ENCODE measurements at places on chromosomes 7 and 10.

DNA sequence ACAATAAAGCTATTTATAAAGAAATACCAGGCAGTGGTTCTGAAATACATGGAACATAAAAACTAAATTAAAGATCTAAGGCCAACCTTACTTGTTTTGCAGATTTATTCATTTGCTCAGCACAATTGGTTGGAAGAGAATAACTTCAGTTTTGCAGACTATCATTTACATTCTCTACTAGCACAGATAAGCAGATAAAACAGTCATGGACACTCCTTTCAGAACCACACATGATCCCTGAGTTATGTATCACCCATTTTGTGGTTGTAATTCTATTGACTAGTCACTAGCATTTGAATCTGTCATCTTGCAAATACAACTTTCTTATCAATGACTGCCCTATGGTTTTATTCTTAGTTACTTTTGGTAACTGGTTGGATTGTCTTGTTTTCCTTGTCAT, 45.1 kb downstream of the PRKAR2B start:
- peaks cover 17% of the 10 kb centered on the region for H3K4me1 ChIP-seq
- H3K36me3 ChIP-seq = no peaks in the 10 kb centered on the region
- no peak for DNase-seq
- H3K27me3 ChIP-seq = no peaks in the 10 kb centered on the region
- no peak overlapping the region for H3K27ac ChIP-seq

DNA sequence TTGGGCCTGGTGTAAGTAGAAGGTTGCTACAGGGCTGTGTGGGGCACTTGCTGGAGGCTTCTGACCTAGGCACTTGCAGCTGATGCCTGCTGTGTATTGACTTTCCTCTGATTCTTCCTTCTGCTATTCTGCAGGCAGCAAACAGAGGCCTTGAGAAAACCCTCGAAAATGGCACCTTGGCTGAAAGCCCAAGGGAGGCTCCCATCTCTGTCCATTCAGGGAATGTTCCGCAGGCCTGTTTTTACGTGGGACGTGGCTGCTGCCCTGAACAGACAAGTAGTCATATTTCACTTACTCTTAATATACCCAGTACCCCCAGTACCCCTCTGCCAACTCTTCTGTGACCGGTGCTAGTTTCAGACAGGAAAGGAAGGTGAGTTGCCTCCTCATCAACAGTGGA, 664.7 kb downstream of the INHBA start:
- H3K27ac ChIP-seq = no peak overlapping the region
- no peak for DNase-seq
- no peaks in the 10 kb centered on the region for H3K4me1 ChIP-seq

DNA sequence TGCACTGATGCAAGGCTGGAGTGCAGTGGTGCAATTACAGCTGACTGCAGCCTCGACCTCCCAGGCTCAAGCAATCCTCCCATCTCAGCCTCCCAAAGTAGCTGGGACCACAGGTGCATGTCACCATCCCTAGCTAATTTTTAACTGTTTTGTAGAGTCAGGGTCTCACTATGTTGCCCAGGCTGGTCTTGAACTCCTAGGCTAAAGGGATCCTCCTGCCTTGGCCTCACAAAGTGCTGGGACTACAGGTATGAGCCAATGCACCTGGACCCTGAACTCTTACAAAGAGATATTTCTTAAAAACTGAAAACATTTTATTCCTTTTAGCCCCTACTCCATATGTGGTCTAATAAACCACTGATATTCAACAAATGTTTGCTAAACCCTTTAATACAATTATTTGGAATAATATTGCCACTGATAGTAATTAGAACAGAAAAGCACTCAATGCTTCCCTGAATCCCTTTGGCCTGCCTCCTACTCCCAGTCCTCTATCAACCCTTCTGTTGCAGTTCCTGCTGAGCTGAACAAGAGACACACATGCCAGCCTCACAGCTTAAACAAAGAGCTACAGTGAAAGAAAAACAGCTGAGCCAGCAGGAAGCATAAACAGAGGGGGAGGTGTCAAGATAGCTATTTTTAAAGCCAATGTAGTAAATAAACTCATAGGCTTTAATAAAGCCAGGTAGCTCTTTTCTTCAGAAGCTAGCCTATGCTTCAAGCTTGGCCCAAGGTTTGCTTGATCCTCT, 7.0 kb upstream of the GNAI1 start:
- no peaks in the 10 kb centered on the region for H3K27me3 ChIP-seq
- no peaks in the 10 kb centered on the region for H3K36me3 ChIP-seq
- DNase-seq = no peak
- no peak overlapping the region for H3K27ac ChIP-seq
- H3K4me1 ChIP-seq = no peaks in the 10 kb centered on the region

DNA sequence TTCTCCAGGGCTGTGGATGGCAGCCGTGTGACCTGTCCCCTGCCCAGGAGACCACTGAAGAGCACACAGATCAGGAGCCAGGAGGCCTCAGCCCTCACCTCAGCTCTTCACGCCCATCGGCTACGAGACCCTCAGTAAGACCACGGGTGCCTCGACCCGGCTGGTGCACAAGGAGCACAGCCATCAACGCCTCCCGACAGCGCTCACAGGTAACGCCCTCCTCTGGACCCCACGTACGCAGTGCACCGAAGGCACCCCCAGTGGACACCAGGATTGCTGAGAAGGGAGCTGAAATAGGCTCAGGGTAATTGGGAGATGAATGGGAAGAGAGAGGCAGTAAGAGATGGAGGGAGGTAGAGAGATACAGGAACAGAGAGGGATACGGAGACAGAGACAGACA, 291.3 kb downstream of the WDR37 start:
- H3K27ac ChIP-seq = no peak overlapping the region
- H3K36me3 ChIP-seq = no peaks in the 10 kb centered on the region
- no peak overlapping the region for H3K4me3 ChIP-seq
- no peak for DNase-seq
- H3K27me3 ChIP-seq = peaks cover 27% of the 10 kb centered on the region

DNA sequence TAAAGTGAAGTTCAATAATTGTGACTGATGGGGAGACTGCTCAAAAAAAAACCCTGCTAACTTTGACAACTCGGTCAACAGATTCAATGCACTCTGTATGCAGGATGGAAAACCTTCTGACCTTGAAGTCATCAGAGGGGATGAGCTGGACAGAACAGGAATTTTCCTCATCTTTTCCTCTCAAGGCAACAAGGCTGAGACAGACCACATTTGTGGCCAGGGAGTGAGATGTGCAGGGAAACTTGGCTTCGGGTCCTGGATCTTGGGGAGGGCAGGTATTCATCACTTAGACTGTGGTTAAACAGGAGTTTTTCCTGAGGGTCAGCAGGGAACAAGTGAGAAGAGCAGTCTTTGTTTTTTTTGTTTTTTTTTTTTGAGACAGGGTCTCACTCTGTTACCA, 100.6 kb downstream of the BAMBI start:
- no peak overlapping the region for H3K27ac ChIP-seq
- H3K36me3 ChIP-seq = no peaks in the 10 kb centered on the region
- no peaks in the 10 kb centered on the region for H3K27me3 ChIP-seq
- H3K4me1 ChIP-seq = no peaks in the 10 kb centered on the region
- no peak overlapping the region for H3K4me3 ChIP-seq

DNA sequence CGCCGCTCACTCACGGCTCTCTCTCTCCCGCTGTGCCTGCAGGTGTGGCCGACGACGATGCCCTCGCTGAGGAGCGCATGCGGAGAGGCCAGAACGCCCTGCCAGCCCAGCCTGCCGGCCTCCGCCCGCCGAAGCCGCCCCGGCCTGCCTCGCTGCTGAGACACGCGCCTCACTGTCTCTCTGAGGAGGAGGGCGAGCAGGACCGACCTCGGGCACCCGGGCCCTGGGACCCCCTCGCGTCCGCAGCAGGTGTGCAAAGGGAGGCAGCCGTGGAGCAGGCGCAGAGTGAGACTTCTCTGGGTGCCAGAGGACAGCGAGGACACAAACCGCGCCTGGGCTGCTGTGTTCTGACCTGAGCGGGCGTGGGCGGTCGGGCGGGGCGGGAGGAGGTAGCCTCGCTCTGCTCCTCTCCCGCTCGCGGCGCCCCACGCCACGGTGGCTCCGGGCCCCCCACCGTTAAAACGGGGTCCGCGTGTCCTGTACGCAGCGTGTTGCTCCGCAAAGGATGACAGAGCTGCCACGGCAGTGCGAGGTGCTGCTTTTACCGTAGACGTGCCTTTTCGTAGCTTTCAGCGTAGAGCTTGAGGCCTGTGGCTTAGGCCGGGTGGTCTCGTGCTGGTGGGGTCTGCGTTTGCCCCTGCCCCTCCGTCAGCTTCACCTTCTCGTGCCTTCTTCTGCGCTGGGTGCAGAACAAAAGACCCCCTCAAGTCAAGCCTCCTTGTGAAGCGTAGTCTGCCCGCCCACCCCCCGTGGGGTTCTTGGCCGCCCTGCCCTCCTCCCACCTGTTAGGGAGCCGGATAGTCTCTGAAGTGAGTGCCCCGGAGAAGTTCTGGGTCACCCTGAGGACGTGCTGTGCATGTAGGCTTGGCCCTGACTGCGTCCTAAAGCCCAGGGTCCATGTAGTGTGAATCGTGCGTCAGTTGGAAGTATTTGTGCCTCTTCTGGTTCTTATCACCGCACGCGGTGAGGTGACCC, 73.2 kb downstream of the DNAJB6 start:
- no peaks in the 10 kb centered on the region for H3K27me3 ChIP-seq
- H3K4me1 ChIP-seq = peaks cover 24% of the 10 kb centered on the region
- H3K36me3 ChIP-seq = peaks cover 61% of the 10 kb centered on the region
- DNase-seq = peak; percentile 9
- H3K4me3 ChIP-seq = no peak overlapping the region
- no peak overlapping the region for H3K27ac ChIP-seq

GRCh38 chr10:114519306-114519669, 115.0 kb upstream of the AFAP1L2 start:
- no peaks in the 10 kb centered on the region for H3K27me3 ChIP-seq
- peaks cover 20% of the 10 kb centered on the region for H3K36me3 ChIP-seq
- no peak overlapping the region for H3K4me3 ChIP-seq

GRCh38 chr7:31066516-31067130, 14.5 kb downstream of the ADCYAP1R1 start:
- H3K4me1 ChIP-seq = peaks cover 23% of the 10 kb centered on the region
- no peak for DNase-seq
- H3K36me3 ChIP-seq = no peaks in the 10 kb centered on the region
- peaks cover 15% of the 10 kb centered on the region for H3K27me3 ChIP-seq

GRCh38 chr7:132575982-132576720, at the start of gene PLXNA4:
PLXNA4 (minus strand) TSS chr7:132576470; CDS start chr7:132508693, 67,777 bp downstream.
- peaks cover 67% of the 10 kb centered on the region for H3K27me3 ChIP-seq
- H3K4me1 ChIP-seq = peaks cover 50% of the 10 kb centered on the region
- no peaks in the 10 kb centered on the region for H3K36me3 ChIP-seq
- peak within 1 kb of the TSS; percentile 79 for H3K4me3 ChIP-seq
- DNase-seq = no peak
- peak within 1 kb of the TSS; percentile 67 for H3K27ac ChIP-seq

- peak overlapping the region; percentile 53 for H3K4me3 ChIP-seq
- peaks cover 16% of the 10 kb centered on the region for H3K4me1 ChIP-seq
- DNase-seq = no peak
Measured at GRCh38 chr7:128909625-128910568, 612 bp downstream of the KCP start.

GRCh38 chr7:79624336-79624735, 170.9 kb upstream of the MAGI2 start:
- no peak for DNase-seq
- no peaks in the 10 kb centered on the region for H3K4me1 ChIP-seq
- no peak overlapping the region for H3K27ac ChIP-seq
- no peak overlapping the region for H3K4me3 ChIP-seq

GRCh38 chr10:70691611-70692010, 19.3 kb downstream of the ADAMTS14 start:
- H3K36me3 ChIP-seq = no peaks in the 10 kb centered on the region
- no peaks in the 10 kb centered on the region for H3K27me3 ChIP-seq
- DNase-seq = no peak
- H3K4me3 ChIP-seq = no peak overlapping the region

DNA sequence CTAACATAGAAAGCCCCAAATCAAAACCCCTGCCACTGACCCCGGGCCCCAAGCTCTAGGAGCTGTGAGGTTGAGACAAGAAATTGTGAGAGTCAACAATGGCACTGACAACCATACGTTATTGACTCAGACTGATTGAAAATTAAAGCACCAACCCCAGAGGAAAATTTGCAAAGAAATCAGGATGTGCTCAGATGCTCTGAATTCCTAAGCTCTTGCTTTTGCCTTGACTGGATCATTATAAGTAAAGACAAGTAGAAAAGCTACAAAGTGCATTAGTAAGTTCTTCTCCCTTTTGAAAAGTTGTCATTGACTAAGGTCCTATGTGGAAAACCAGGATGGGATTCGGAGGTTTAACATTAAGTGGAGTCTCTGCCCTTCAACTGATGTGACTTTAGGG, 130.2 kb downstream of the SAMD9 start:
- no peak for DNase-seq
- no peak overlapping the region for H3K4me3 ChIP-seq
- H3K36me3 ChIP-seq = no peaks in the 10 kb centered on the region
- H3K27ac ChIP-seq = no peak overlapping the region
- H3K27me3 ChIP-seq = no peaks in the 10 kb centered on the region

DNA sequence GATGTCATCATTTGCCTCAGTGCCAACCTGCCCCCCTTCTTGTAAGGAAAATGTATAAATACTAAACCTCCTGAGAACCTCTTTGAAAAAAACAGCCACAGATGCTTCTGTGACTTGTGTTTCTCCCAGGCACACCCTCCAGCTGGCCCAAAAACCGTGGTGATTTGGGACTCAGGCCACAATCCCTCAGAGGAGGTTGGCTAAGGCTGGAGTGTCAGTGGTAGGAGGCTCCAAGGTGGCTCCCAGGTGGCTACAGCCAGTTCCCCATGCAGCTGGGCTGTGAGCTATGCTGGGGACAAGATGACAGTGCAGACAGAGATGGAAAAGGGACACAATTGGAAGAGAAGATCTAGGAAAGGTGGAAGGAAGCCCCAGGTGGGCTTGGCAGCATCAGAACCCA, 104.7 kb downstream of the CPXM2 start:
- no peak for DNase-seq

DNA sequence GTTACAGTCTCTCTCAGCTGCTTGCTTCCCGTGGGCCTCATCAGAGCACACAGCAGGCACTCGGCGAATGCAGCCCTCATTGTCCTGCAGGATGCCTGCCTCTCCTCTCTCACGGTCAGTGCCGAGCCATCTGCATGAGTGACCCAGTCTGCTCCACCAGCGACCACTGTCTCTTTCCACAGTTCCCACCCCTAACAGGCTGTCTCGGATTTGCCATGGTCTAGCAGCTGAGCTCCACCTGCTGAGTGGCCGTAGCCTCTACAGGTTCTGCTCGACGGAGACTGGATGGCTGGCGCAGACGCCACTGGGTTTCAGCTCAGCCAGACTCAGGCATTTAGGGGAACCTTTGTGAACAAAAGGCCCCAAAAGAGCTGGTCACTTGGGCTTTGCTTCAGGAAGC, 209.4 kb upstream of the FOXK1 start:
- H3K27me3 ChIP-seq = peaks cover 11% of the 10 kb centered on the region
- DNase-seq = no peak
- H3K36me3 ChIP-seq = no peaks in the 10 kb centered on the region
- no peak overlapping the region for H3K4me3 ChIP-seq
- H3K4me1 ChIP-seq = no peaks in the 10 kb centered on the region
- no peak overlapping the region for H3K27ac ChIP-seq

DNA sequence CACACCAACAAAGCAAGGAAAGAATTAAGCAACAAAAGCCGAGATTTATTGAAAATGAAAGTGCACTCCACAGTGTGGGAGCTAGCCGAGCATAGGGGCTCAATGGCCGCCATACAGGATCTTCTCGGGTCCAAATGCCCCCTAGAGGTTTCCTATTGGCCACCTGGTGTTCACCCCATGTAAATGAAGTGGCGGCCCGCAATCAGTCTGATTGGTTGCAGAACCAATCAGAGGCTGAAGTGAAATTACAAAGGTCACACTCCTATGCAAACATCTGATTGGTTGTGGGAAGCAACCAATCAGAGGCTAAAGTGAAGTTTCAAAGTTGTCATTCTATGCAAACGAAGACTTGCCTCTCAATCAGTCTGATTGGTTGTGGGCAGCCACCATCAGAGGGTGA, 61.8 kb upstream of the SLC35B4 start:
- no peak overlapping the region for H3K4me3 ChIP-seq
- H3K27ac ChIP-seq = no peak overlapping the region
- peaks cover 55% of the 10 kb centered on the region for H3K27me3 ChIP-seq
